ENCODE measurements at places on chromosomes 12 and 14. TPM values are rescaled to one million over a fixed set of nuclear protein-coding genes. Genes with fewer than 3 reads are reported as not detected.

DNA sequence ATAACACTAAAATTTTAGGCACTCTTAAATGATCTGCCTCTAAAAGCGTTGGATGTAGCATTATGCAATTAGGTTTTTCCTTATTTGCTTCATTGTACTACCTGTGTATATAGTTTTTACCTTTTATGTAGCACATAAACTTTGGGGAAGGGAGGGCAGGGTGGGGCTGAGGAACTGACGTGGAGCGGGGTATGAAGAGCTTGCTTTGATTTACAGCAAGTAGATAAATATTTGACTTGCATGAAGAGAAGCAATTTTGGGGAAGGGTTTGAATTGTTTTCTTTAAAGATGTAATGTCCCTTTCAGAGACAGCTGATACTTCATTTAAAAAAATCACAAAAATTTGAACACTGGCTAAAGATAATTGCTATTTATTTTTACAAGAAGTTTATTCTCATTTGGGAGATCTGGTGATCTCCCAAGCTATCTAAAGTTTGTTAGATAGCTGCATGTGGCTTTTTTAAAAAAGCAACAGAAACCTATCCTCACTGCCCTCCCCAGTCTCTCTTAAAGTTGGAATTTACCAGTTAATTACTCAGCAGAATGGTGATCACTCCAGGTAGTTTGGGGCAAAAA lies 4.1 kb downstream of the CDKN1B start:
- no peak for DNase-seq

The CABP1 gene
- 0.83 TPM for total RNA-seq

DNA sequence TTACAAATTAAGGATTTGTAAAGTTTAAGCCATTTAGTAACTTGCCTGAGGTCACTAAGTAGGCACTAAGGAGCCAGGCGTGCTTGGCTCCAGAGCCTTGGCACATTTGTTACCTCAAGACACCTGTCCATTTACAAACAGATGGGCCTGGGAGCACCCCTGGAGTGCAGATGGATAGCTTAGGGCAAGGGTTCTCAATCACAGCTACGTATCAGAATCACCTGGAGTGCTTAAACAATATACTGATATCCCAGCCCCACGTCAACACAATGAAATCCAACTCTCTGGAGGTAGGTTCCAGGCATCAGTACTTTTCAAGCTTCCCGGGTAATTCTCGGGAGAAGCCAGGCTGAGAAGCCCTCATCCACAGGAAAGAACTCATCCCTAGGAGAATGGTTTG lies 45.4 kb downstream of the SLC8A3 start:
- no peak for DNase-seq

The SYT1 gene
- total RNA-seq: 3.0 TPM
